Osteocyte (in vitro differentiated cells): ENCODE measurements at places on chromosomes 1 and 21. TPM values are rescaled to one million over a fixed set of nuclear protein-coding genes. Genes with fewer than 3 reads are reported as not detected.

- DNase-seq, result no peak
These were observed 1057.3 kb downstream of the ADGRL2 start for GRCh38 chr1:82858031-82858430.

GRCh38 chr1:75085931-75086330, 48.3 kb upstream of the LHX8 start:
- DNase-seq, result no peak

GPA33 gene
- not detected in 2 replicates for total RNA-seq

- DNase-seq, result no peak
These were observed 42.4 kb downstream of the PLPPR4 start for GRCh38 chr1:99306644-99307043.

DNA sequence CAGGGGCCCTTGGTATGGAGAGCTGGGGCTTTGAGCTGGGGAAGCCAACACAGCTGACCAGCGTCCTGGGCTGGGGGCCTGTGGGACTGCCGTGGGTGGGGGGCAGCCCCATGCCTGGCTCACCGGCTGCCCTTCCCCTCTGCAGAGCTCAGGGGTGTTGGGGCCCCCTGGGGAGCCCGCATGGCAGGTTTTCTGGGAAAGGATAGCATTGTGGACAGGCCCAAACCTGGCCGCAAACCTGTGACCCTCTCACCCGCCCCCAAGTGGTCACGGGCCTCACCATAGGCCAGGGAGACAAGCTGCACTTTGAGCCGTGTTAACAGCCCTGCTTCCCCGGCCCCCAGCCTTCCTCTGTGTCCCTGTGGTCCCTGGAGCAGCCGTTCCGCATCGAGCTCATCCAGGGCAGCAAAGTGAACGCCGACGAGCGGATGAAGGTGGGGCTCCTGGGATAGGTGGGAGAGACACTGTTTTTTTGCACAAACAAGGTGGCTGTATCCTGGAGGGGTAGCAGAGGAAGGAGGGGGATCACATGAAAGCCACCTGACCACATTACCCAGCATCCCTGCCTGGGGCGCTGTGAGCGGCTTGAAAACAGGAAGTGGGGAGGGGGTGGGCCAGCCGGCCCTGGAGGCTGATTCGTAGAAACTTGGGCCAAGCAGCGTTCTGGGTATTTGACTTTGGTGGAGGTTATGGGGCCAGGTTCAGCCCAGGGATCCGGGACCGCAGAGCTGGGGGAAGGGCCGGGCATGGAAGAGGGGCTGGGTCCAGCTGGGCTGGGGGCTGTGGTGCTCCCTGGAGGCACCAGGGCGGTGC, 65.9 kb downstream of the PIK3CD start:
- DNase-seq, result no peak
